Fibroblast of skin of left biceps (primary cell): ENCODE measurements at places on chromosomes 1 and 21.

DNA sequence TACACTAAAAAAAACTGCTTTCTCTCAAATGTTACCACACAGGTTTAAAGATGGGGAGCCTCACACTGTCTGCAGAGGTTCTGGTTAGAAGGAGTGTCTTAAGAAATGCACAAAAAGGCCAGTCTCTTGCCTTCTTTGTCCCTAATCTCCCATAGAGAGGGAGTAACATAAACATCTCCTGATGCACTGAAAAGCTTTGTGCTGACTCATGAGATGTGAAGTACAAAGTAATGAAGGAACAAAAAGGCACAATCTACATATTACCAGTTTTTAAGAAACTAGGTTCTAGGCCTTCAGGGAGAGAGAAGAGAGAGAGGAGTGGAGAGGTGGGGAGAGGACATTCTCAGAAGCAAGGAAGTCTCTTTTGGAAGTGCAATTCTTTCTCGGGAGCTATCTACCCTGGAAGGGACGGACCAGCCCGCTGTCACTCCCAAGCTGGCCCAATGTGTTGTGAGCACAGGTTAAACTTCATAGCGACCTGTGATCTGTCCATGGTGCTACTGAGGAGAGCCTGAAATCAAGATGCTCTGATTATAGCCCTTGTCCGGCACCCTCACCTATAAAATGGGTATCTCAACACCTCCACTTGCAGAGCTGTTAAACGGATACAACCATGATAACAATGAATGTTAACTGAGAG lies 458.1 kb downstream of the DISC1 start:
- DNase-seq: no peak

DNA sequence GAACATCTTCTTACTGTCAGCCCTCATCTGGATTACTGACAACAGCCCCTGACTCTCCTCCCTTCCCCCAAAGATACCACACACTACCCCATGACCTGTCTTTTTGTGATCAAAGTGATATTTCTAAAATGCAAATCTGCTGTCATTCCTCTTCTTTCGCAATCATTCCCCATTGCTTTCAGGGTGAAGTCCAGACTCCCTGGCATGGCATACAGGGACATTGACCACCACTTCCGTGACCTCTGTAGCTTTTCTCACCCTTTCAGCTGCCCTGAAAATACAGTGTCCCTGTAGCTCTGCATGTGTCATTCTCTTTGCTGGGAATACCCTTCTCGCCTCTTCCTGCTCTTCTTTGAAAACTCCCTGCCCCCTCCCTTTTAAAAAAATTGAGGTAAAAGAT lies 4.1 kb downstream of the SERINC2 start:
- no peak for DNase-seq

DNA sequence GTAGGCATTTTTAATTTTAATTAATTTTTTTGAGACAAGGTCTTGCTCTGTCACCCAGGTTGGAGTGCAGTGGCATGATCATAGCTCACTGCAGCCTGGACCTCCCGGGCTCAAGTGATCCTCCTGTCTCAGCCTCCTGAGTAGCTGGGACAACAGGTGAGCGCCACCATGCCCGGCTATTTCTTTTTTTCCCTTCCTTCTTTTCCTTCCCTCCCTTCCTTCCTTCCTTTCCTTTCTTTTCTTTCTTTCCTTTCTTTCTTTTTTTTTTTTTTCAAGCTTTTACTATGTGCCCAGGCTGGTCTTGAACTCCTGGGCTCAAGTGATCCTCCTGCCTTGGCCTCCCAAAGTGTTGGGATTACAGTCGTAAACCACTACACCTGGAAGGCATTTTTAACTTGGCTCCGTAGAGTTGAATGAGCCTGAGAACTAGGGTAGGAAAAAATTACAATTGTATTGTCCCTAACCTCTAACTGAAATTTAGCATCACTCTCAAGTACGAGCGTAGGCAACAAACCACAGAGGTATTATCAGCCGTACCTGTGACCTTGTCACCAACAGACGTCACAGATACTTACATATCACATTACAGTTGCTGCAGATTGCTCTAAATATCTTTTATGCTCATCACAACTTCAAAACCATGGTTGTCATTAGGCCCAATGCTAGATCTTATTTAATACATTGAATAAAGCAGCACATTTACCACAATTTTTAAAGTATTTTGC lies 8.0 kb downstream of the RUNX3 start:
- DNase-seq: no peak

DNA sequence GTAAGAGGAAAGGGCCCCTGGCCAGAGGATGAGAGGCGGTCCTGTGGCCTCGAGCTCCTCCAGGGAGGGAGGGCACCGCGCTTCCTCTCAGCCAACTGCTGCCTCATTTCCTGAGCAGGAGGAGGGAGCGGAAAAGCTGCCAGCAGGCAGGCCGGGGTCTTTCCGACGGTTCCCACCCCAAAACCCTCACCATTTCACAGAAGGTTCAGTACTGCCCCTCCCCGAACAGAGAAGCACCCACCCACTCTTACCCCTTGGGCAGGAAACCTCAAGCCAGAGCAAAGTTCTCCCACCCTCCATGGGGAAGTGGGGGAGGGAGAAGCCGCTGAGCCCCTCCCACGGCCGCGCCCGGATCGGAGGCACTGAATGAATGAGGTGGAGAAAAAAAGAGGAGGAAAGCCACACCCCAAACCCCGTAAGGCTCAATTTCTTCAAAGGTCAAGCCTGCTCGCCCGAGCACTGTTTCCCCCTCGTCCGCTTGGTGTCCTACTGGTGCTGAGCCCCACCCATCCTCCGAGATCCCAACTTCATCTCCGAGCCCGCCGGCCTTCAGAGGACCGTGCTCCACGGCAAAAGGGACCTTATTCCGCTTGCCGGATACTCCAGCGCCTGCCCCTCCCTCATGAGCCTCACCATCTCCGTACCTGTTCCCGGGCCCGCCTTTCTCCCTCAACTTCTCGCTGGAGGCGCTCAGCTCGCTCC lies 9.4 kb downstream of the TPM3 start:
- no peak for DNase-seq

- no peak for DNase-seq
These were observed 58.9 kb downstream of the ERG start for GRCh38 chr21:38439426-38439825.

DNA sequence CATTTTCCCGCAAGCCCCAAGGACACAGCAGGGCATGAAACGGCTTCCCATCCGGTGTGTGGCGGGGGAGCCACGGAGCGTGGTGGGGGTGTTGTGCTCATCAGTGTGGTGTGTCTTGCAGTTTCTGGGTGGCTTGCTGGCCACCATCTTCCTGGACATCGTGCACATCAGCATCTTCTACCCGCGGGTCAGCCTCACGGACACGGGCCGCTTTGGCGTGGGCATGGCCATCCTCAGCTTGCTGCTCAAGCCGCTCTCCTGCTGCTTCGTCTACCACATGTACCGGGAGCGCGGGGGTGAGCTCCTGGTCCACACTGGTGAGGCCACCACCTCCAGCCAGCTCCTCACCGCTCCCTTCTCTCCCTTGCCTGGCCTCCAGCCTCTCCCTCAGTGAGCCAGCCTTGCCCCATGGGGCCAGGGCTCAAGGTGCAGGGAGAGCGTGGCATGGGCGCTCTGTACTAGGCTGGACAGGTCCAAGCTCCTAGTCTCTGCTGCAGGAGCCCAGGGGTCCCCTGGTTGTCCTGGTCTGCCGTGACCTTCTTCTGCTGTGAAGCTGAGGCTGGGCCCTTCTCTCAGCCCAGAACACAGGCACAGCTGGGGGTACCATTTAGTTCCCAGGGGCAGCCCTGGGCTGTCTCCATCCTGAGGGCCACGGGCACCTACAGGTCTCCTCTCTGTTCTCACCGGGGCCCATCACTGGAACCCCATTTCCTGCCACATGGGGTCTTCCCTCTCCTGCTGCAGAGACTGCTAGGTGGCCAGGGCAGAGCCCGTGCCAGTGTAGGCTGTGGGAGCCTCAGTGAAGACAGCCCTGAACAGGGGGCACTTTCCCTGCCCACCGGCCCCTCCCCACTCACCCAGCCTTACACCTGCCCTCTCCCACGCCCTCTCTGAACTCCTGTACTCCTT lies 12.6 kb downstream of the AGTRAP start:
- no peak for DNase-seq

- DNase-seq: peak; percentile 85
These were observed 99.4 kb upstream of the JUN start for GRCh38 chr1:58883037-58883887.

GRCh38 chr1:107430540-107431228 lies 289.8 kb downstream of the NTNG1 start:
- DNase-seq: no peak

GRCh38 chr1:150221552-150221951 lies 14.4 kb downstream of the ANP32E start:
- DNase-seq: no peak

GRCh38 chr1:208615371-208615770 lies 371.2 kb upstream of the PLXNA2 start:
- DNase-seq: peak; percentile 35

GRCh38 chr21:36945496-36946138 lies 20.9 kb downstream of the HLCS start:
- DNase-seq: no peak

- no peak for DNase-seq
These were observed 10.2 kb downstream of the RPS6KC1 start for GRCh38 chr1:213061263-213061662.

DNA sequence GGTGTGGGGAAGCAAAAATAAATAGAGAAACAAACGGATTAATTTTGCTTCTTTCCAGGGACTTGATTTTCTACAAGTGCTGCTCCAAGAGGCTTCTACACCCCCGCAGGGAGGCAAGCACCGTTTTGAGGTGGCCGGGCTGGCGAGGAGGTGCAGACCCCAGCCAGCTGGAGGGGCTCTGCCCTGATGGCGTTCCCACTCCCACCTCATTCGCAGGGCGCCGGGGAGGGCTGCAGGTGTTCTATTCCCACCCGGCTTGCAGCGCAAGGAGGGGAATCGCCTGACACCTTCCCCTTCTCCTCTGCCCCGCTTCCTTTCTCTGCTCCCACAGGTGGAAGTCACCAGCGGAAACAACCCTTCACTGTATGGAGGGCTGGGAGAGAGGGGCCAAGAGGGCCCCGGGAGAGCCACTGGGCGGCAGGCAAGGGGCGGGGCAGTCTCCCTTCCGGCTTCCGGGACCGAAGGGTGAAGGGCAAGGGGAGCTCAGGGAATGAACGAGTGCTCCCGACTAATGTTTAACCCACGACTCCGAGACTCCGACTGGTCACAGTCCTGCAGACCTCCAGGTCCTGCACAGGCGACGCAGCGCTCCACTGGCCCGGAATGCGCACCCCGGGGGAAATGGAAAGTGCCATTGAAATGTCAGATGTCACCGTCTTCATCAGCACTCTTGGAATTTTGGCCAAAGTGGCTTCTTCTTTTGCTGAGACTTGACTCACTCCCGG lies 29.1 kb downstream of the TEX35 start:
- no peak for DNase-seq

DNA sequence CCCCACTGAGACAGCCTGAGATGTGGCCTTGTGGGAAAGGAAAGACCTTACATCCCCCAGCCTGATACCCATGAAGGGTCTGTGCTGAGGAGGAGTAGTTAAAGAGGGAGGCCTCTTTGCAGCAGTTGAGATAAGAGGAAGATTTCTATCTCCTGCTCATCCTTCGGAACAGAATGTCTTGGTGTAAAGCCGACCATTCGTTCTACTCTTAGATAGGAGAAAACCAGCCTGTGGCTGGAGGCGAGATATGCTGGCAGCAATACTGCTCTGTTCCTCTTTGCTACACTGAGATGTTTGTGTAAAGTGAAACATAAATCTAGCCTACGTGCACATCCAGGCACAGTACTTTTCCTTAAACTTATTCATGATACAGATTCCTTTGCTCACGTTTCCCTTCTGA lies 1.5 kb upstream of the CCDC27 start:
- no peak for DNase-seq

DNA sequence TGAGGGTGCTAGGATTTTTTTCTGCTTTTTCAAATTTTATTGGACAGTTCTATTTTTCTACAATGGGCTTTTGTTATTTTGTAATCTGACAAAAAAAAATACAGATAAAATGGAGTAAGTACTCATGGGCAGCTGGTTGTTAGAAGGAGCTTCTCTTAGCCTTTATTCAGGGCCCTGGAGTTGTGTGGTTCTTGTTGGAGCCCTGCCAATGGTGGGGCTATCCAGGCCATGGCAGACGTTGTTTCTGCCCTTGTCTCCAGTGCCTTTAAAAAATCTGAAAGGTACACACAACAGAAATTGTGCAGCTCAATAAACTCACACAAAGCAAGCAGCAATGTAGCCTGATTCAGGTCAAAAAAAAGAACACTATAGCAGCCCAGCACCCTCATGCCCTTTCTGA lies 153.5 kb upstream of the GALNT2 start:
- DNase-seq: no peak

- DNase-seq: no peak
These were observed 11.4 kb upstream of the BCAR3 start for GRCh38 chr1:93692983-93693591.
